Heart left ventricle (tissue), 16 donors: ENCODE measurements at places on chromosomes 2 and 18. TPM values are rescaled to one million over a fixed set of nuclear protein-coding genes. Genes with fewer than 3 reads are reported as not detected.

PTPRN gene
- total RNA-seq = not detected

CCBE1 gene
- 0.29 TPM for total RNA-seq

ONECUT2 gene
- 0.08 TPM for total RNA-seq

NABP1 gene
- 22.6 TPM for total RNA-seq

GPC1 gene
- 316 TPM for total RNA-seq

ARMC9 gene
- total RNA-seq = 1.3 TPM

TNFRSF11A gene
- 1.5 TPM for total RNA-seq

GRB14 gene
- total RNA-seq = 13.3 TPM

PPP4R3B gene
- 24.2 TPM for total RNA-seq

LYG2 gene
- not detected for total RNA-seq

CNDP1 gene
- not detected for total RNA-seq

HOXD13 gene
- total RNA-seq = not detected

CREG2 gene
- total RNA-seq = not detected

NXPH2 gene
- total RNA-seq = not detected

INPP5D gene
- 13.9 TPM for total RNA-seq

MRPL19 gene
- total RNA-seq = 77.4 TPM

LIMS4 gene
- 3.2 TPM for total RNA-seq

CD8A gene
- total RNA-seq = 2.9 TPM

INHBB gene
- total RNA-seq = 0.70 TPM

LDLRAD4 gene
- total RNA-seq = 25.2 TPM

GKN2 gene
- not detected for total RNA-seq

CNOT9 gene
- 34.8 TPM for total RNA-seq

NCKAP5 gene
- 9.3 TPM for total RNA-seq

FOXD4L1 gene
- total RNA-seq = not detected

SERPINB13 gene
- not detected for total RNA-seq

DSG4 gene
- not detected for total RNA-seq

RAB6D gene
- total RNA-seq = not detected

COL4A3 gene
- total RNA-seq = 6.9 TPM

ARHGEF33 gene
- 2.5 TPM for total RNA-seq

DUSP2 gene
- total RNA-seq = 0.60 TPM

NT5DC4 gene
- total RNA-seq = not detected
